ENCODE measurements at places on chromosomes 12 and 14. TPM values are rescaled to one million over a fixed set of nuclear protein-coding genes. Genes with fewer than 3 reads are reported as not detected.
A peak's percentile ranks its signal among the peaks of the same experiment; 100 is the strongest.

MYH7 gene
- not detected for total RNA-seq

CEBPE gene
- 0.62 TPM for total RNA-seq

- H3K36me3 ChIP-seq, result no peaks in the 10 kb centered on the region
- H3K27ac ChIP-seq, result peak overlapping the region; percentile 70
- H3K4me1 ChIP-seq, result peaks cover 33% of the 10 kb centered on the region
- no peak overlapping the region for H3K4me3 ChIP-seq
- no peaks in the 10 kb centered on the region for H3K27me3 ChIP-seq
These were observed 40.1 kb downstream of the PTGER2 start for GRCh38 chr14:52354242-52354641.

DNA sequence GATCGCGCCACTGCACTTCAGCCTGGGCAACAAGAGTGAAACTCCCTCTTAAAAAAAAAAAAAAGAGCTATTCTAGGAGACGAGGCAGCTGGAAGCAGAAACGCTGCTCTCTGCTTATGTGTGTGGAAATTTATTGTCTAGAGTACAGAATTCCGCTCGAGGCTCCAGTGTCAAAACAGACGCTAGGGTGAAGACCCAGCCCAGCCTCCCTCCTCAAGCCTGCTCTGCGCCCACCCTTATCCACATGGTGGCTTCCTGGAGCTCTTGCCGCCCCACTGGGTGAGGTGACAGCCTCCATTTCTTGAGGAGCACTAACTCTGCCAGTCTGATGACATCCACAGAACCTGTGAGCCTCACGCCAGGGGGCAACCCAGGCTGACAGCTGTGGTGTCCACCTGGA, 49.5 kb upstream of the DLK1 start:
- H3K27ac ChIP-seq, result no peak overlapping the region
- H3K36me3 ChIP-seq, result no peaks in the 10 kb centered on the region
- no peak for DNase-seq
- peaks cover 63% of the 10 kb centered on the region for H3K27me3 ChIP-seq

DNA sequence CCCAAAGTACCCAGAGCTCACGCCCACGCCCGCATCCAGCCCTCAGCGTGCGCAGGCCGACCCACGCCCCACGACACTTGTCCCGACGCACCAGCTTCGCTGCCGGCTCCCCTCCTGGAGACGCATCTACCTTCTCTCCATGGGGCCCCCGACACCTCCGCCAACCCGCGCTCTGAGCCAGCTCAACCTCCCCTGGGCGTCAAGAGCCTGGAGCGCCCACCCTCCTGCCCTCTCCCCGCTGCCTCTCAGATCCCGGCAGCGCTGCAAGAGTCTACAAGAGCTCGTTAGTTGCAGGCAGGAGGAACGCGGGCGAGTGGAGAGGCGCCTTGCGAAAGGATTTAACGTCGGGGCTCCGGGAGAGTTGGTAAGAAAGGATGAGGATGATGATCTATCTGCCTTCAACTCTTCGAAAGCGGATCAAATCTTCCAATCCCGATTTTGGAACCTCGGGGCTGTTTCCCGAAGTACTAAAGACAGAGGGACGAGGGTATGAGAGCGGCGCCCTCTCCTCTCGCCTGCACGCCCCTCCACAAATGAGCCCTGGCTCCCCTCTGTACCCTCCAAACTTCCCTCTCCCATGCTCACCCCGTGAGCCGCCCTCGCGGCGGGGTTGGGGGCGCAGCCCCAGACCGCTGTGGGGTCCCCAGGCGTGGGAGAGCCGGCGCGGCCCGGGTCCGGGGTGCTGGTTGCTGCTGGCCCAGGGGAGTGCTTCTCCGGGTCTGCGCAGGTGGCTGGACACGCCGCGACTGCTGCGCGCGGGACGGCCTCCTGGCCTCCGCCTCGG, 979 bp downstream of the LTBP2 start:
- H3K27me3 ChIP-seq, result no peaks in the 10 kb centered on the region
- peak overlapping the region; percentile 63 for H3K4me3 ChIP-seq
- H3K4me1 ChIP-seq, result no peaks in the 10 kb centered on the region
- no peak overlapping the region for H3K27ac ChIP-seq

DNA sequence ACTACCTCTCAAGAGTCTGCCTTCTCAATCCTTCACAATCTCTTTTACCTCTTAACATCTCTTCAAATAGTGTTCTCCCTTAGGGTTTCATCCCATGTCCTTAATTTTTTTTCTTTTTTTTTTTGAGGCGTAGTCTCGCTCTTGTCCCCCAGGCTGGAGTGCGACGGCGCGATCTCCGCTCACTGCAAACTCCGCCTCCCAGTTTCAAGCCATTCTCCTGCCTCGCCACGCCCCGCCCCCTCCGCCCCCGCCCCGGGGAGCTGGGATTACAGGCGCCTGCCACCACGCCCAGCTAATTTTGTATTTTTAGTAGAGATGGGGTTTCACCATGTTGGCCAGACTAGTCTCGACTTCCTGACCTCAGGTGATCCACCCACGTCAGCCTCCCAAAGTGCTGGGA, 7.0 kb upstream of the BCAT1 start:
- H3K36me3 ChIP-seq, result no peaks in the 10 kb centered on the region
- no peak overlapping the region for H3K4me3 ChIP-seq
- DNase-seq, result no peak
- no peak overlapping the region for H3K27ac ChIP-seq
- H3K27me3 ChIP-seq, result no peaks in the 10 kb centered on the region

DNA sequence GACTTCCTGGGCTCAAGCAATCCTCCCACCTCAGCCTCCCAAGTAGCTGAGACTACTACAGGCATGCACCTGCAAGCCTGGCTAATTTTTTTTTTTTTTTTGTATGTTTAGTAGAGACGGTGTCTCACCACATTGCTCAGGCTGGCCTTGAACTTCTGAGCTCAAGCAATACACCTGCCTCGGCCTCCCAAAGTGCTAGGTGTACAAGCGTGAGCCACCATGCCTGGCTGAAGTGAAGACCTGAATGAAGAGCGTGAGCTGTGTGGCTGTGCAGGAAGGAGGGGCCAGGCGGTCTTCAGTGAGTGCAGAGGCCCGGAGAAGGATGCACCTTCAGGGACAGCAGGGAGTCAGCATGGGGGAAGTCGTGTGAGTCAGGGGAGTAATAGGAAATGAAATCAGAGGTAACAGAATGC, 14.9 kb upstream of the NFKBIA start:
- H3K27me3 ChIP-seq, result no peaks in the 10 kb centered on the region
- H3K27ac ChIP-seq, result no peak overlapping the region
- no peak for DNase-seq
- H3K36me3 ChIP-seq, result no peaks in the 10 kb centered on the region
- H3K4me3 ChIP-seq, result no peak overlapping the region
- H3K4me1 ChIP-seq, result peaks cover 19% of the 10 kb centered on the region

DNA sequence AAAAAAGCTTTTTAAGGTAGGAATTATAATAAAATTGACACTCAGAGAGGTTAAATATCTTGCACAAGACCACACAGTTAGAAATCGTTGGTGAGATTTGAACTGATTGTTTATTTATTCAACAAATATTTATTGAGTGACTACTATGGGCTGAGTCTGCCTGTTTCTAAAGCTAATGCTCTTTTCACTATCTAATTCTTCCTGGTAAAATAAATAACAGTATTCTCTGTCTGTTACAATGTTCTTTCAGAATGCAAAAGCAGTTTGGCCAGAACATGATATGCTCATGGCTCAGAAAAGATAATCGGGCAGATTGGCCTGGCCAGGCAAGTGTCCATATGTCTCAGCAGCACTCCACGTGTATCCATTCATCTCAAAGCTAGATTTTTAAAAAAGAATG, 82.0 kb downstream of the BTG1 start:
- no peak for DNase-seq
- H3K27ac ChIP-seq, result no peak overlapping the region
- H3K27me3 ChIP-seq, result no peaks in the 10 kb centered on the region
- peaks cover 13% of the 10 kb centered on the region for H3K4me1 ChIP-seq
- H3K36me3 ChIP-seq, result no peaks in the 10 kb centered on the region
